ENCODE measurements at places on chromosomes 13 and 19. TPM values are rescaled to one million over a fixed set of nuclear protein-coding genes. Genes with fewer than 3 reads are reported as not detected.

- peak overlapping the region; percentile 93 for H3K27ac ChIP-seq
- H3K4me1 ChIP-seq = no peaks in the 10 kb centered on the region
- peak overlapping the region; percentile 49 for H3K4me3 ChIP-seq
- H3K36me3 ChIP-seq = peaks cover 8% of the 10 kb centered on the region
- DNase-seq = peak; percentile 98
These were observed 21.9 kb downstream of the ZSWIM4 start for GRCh38 chr19:13817018-13817614.

GRCh38 chr19:51253088-51253806 lies 2.4 kb downstream of the SIGLECL1 start:
- no peak for DNase-seq
- H3K27me3 ChIP-seq = no peaks in the 10 kb centered on the region
- no peak overlapping the region for H3K4me3 ChIP-seq
- no peak overlapping the region for H3K27ac ChIP-seq
- H3K4me1 ChIP-seq = no peaks in the 10 kb centered on the region
- H3K36me3 ChIP-seq = no peaks in the 10 kb centered on the region

DNA sequence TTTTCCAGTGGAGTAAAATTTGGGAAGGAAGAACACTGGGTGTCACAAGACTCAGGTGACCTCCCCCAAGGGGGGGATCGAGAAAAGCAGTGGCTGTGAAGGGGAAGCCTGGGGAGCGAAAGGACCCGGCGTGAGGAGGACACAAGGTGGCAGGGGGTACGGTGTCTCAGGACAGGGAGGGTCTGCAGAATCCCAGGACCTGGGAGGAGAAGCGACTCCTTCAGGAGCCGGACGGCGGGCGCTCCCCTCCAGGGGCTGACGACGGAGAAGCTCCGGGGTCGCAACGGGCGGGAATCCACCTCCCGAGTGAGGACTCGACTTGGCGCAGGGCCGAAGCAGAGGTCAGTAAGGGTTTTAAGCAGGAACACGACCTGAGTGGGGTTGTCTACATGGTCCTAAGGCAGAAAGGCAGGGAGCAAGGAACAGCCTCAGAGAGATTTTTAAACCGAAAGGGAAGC lies 529 bp downstream of the ZNF836 start:
- H3K4me3 ChIP-seq = peak overlapping the region; percentile 94
- H3K27ac ChIP-seq = no peak overlapping the region

DNA sequence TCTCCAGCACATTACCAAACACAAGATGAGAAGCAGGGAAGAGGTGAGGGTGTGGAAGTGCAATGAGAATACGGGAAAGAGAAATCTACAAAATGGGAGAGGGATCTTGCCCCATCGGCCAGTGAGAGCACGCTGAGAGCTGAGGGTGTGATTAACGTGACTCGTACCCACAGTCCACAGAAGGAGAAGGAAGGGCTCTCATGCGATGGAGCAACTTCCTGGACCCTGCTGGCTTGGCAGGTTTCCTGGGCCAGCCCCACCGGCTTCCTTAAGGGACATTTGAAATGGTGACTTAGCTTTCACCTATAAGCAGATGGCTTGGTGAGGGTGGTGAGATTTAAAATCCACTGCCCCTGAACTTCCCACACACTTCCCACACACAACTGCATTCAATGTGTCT lies 740.1 kb downstream of the UQCRFS1 start:
- H3K36me3 ChIP-seq = no peaks in the 10 kb centered on the region
- no peak for DNase-seq
- H3K4me1 ChIP-seq = no peaks in the 10 kb centered on the region

Gene LGI4
- polyA plus RNA-seq = 8.2 TPM

Gene NCLN
- 119 TPM for polyA plus RNA-seq

GRCh38 chr19:13401388-13401787 lies 104.9 kb downstream of the CACNA1A start:
- H3K4me3 ChIP-seq = no peak overlapping the region
- no peaks in the 10 kb centered on the region for H3K27me3 ChIP-seq
- DNase-seq = no peak
- H3K36me3 ChIP-seq = no peaks in the 10 kb centered on the region
- H3K4me1 ChIP-seq = peaks cover 3% of the 10 kb centered on the region

GRCh38 chr19:11797491-11797890 lies 832 bp upstream of the ZNF491 start:
- no peak overlapping the region for H3K27ac ChIP-seq
- H3K4me3 ChIP-seq = 0 out of 2 replicates have a peak overlapping the region, but pooled peaks have one; percentile 7
- no peak for DNase-seq
- H3K27me3 ChIP-seq = no peaks in the 10 kb centered on the region
- H3K36me3 ChIP-seq = no peaks in the 10 kb centered on the region
- H3K4me1 ChIP-seq = peaks cover 6% of the 10 kb centered on the region

Gene PAK4
- 107 TPM for polyA plus RNA-seq

Gene NCR1
- 1.5 TPM for polyA plus RNA-seq

Gene TPTE2
- not detected for polyA plus RNA-seq

GRCh38 chr19:11230621-11231386 lies 8.6 kb upstream of the ANGPTL8 start:
- H3K36me3 ChIP-seq = peaks cover 2% of the 10 kb centered on the region
- no peak overlapping the region for H3K4me3 ChIP-seq
- DNase-seq = no peak
- H3K27me3 ChIP-seq = no peaks in the 10 kb centered on the region

Gene MATK
- 20.5 TPM for polyA plus RNA-seq

Gene CLIP3
- 12.0 TPM for polyA plus RNA-seq

- no peaks in the 10 kb centered on the region for H3K4me1 ChIP-seq
- no peaks in the 10 kb centered on the region for H3K36me3 ChIP-seq
- H3K27me3 ChIP-seq = no peaks in the 10 kb centered on the region
- no peak overlapping the region for H3K4me3 ChIP-seq
- H3K27ac ChIP-seq = no peak overlapping the region
These were observed 1017.4 kb downstream of the EFNB2 start for GRCh38 chr13:105518086-105518485.

- no peak overlapping the region for H3K4me3 ChIP-seq
- no peaks in the 10 kb centered on the region for H3K36me3 ChIP-seq
- no peaks in the 10 kb centered on the region for H3K4me1 ChIP-seq
- no peak overlapping the region for H3K27ac ChIP-seq
- no peaks in the 10 kb centered on the region for H3K27me3 ChIP-seq
These were observed 29.6 kb upstream of the CALM3 start for GRCh38 chr19:46571495-46571894.

GRCh38 chr13:45416516-45417128 lies 1.6 kb downstream of the SLC25A30 start:
- no peak overlapping the region for H3K27ac ChIP-seq
- H3K4me3 ChIP-seq = no peak overlapping the region
- H3K4me1 ChIP-seq = no peaks in the 10 kb centered on the region

DNA sequence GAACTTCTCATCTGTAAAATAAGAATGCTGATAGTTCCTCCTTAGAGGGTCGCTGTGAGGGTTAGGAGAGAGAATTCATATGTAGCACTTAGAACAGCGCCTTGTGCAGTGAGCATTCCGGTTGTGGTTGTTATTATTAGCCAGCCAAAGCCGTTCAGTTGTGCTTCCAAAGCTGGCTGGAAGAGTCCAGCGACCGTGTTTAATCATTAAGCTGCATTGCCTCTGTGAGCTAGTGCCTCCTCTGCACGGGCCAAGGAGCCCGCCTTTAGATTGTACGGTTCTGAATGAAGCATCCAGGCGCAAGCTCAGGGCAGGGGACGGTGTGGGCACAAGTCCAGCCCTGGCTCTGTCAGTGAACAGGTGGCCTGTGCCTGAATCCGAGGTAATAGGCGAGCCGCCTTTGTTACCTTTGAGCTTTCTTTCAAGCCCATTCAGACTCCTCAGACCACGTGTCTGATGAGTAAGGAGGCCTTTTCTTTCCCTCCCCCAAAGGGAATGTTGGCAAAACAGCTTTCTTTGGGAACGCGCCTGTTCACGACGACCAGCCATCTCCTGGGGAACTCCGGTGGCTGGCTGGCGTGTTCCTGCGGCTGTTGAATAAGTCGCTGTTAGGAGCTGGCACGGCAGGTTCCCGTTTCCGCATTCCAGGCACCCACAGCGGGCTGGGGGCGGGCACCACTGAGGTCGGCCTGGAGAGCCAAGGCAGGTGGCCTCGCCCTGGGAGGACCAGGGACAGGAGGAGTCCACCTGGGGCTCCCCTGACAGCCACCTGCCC lies 25.1 kb downstream of the SIPA1L3 start:
- H3K4me3 ChIP-seq = peak overlapping the region; percentile 22
- H3K27me3 ChIP-seq = no peaks in the 10 kb centered on the region
- H3K27ac ChIP-seq = peak overlapping the region; percentile 91
- DNase-seq = peak; percentile 70
- H3K36me3 ChIP-seq = no peaks in the 10 kb centered on the region
- peaks cover 39% of the 10 kb centered on the region for H3K4me1 ChIP-seq

- peaks cover 43% of the 10 kb centered on the region for H3K36me3 ChIP-seq
- no peak for DNase-seq
- no peak overlapping the region for H3K4me3 ChIP-seq
These were observed 15.6 kb downstream of the CAPS start for GRCh38 chr19:5929625-5930024.

DNA sequence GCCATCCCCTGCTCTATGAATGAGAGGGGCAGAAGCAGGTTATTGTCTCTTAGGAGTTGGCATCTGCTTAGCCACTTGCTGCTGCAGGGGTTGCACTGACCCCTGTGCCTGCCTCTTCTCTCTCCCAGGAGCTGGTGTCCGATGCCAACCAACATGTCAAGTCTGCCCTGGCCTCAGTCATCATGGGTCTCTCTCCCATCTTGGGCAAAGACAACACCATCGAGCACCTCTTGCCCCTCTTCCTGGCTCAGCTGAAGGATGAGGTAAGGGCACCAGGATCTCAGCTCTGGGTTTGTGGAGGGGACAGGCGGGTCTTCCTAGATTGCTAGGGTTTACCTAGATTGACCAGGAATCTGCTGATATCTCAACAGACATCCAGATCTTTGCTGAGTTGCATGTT lies 26.5 kb downstream of the PPP2R1A start:
- no peak for DNase-seq
- no peak overlapping the region for H3K27ac ChIP-seq
- H3K4me1 ChIP-seq = no peaks in the 10 kb centered on the region
- no peaks in the 10 kb centered on the region for H3K27me3 ChIP-seq

Measured in H1 (cell line).